ENCODE measurements at places on chromosomes 7 and 10. TPM values are rescaled to one million over a fixed set of nuclear protein-coding genes. Genes with fewer than 3 reads are reported as not detected.

- H3K4me1 ChIP-seq: no peaks in the 10 kb centered on the region
- H3K36me3 ChIP-seq: no peaks in the 10 kb centered on the region
- DNase-seq: no peak
- no peak overlapping the region for H3K4me3 ChIP-seq
These were observed 87.1 kb downstream of the SLC16A9 start for GRCh38 chr10:59622320-59623132.

GPR85 gene
- 0.15 TPM for total RNA-seq

THSD7A gene
- total RNA-seq: 0.84 TPM

DNA sequence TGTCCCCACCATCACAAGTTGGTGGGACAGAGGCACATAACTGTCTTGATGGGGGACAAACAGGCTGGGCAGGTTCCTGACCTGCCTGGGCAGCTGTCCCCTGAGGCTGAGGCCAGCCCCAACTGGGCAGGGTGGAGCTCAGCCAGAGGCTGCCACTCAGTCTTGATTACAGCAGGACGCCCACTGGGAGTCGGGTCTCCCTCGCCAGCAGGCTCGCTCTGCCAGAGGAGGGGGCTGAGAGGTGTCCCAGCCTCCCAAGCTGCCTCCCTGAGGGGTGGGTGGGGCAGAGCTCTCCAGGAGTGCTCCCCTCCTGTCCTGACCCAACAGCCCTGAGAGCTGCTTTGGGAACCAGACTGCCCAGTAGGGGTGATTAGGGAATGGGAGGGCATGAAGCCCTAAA, 1.8 kb upstream of the CAMK2G start:
- peaks cover 48% of the 10 kb centered on the region for H3K4me1 ChIP-seq
- peak overlapping the region; percentile 95 for H3K27ac ChIP-seq
- no peak for DNase-seq
- H3K36me3 ChIP-seq: no peaks in the 10 kb centered on the region
- H3K4me3 ChIP-seq: no peak overlapping the region

GRCh38 chr10:125689955-125690569, 7.1 kb upstream of the TEX36 start:
- no peak overlapping the region for H3K4me3 ChIP-seq
- no peak for DNase-seq
- H3K27ac ChIP-seq: no peak overlapping the region
- no peaks in the 10 kb centered on the region for H3K4me1 ChIP-seq
- H3K36me3 ChIP-seq: no peaks in the 10 kb centered on the region

GRCh38 chr7:70681469-70682350, 450.2 kb upstream of the GALNT17 start:
- H3K36me3 ChIP-seq: no peaks in the 10 kb centered on the region
- no peak overlapping the region for H3K4me3 ChIP-seq
- H3K4me1 ChIP-seq: no peaks in the 10 kb centered on the region
- no peaks in the 10 kb centered on the region for H3K27me3 ChIP-seq

DNA sequence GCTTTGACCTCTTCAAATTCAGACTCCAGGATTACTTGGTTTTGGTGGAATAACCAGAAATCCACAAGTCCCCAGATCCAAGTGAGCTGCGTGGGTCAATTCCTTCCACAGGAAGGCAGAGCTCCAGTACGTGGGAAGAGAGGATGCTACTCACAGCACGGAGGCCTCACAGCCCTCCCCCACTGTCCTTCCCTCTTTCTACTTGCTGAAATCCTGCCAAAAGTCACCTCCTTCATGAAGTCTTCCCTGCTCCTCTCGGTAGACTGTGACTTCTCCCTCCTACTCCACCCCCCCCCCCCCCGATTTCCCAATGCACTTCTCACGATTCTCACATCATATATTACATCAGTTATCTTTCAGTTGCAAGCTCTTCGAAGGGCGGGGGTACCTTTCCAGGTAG, 12.3 kb downstream of the CAMK2G start:
- H3K27ac ChIP-seq: no peak overlapping the region
- peaks cover 4% of the 10 kb centered on the region for H3K36me3 ChIP-seq
- peaks cover 62% of the 10 kb centered on the region for H3K4me1 ChIP-seq
- H3K27me3 ChIP-seq: no peaks in the 10 kb centered on the region
- no peak overlapping the region for H3K4me3 ChIP-seq

- H3K27ac ChIP-seq: no peak overlapping the region
- H3K4me1 ChIP-seq: no peaks in the 10 kb centered on the region
- no peaks in the 10 kb centered on the region for H3K27me3 ChIP-seq
- no peak for DNase-seq
These were observed 120.8 kb upstream of the RET start for GRCh38 chr10:42956045-42956444.

SLC18A3 gene
- not detected for total RNA-seq

CPA4 gene
- total RNA-seq: 2.5 TPM

DNA sequence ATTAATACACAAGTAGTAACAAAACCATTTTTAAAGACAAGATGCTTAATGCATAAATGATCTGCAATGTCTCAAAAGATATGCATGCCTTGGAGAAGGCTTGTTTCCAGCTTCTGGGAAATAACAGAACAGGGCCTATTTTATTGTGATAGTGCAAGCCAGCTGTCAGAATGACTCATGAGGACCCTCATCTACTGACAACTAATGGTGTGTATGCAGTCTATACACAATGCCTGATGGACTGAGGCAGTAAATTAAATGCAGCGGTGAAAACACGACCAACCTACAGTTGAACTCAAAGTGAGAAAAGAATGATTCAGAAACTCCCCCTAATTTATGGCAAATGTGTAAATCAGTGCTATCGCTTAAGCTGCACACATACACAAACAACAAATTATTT, 46.3 kb downstream of the VPS41 start:
- no peak overlapping the region for H3K27ac ChIP-seq
- no peaks in the 10 kb centered on the region for H3K27me3 ChIP-seq
- no peak for DNase-seq
- no peaks in the 10 kb centered on the region for H3K4me1 ChIP-seq
- H3K36me3 ChIP-seq: peaks cover 18% of the 10 kb centered on the region

All from psoas muscle (tissue), 8 donors.